ENCODE measurements at places on chromosomes 12 and 14.
A peak's percentile ranks its signal among the peaks of the same experiment; 100 is the strongest.

DNA sequence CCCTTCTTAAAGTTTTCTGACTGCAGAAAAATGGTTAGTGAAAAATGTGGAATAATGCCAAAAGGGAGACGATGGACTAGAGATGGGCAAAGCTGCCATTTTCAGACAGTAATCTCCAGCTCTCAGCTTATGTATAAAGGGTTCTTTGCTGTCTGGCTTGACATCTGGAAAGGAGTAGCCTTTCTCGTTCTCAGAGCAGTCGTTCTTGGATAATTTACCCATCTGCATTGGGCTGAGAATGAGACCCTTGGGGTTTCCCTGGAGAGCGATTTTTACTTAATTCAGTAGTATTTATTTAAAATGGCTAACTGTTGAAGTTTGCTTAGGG lies 1.2 kb downstream of the NUDT4 start:
- peak; percentile 30 for DNase-seq

- no peak for DNase-seq
Measured at GRCh38 chr12:66144791-66145754, 14.5 kb upstream of the LLPH start.

DNA sequence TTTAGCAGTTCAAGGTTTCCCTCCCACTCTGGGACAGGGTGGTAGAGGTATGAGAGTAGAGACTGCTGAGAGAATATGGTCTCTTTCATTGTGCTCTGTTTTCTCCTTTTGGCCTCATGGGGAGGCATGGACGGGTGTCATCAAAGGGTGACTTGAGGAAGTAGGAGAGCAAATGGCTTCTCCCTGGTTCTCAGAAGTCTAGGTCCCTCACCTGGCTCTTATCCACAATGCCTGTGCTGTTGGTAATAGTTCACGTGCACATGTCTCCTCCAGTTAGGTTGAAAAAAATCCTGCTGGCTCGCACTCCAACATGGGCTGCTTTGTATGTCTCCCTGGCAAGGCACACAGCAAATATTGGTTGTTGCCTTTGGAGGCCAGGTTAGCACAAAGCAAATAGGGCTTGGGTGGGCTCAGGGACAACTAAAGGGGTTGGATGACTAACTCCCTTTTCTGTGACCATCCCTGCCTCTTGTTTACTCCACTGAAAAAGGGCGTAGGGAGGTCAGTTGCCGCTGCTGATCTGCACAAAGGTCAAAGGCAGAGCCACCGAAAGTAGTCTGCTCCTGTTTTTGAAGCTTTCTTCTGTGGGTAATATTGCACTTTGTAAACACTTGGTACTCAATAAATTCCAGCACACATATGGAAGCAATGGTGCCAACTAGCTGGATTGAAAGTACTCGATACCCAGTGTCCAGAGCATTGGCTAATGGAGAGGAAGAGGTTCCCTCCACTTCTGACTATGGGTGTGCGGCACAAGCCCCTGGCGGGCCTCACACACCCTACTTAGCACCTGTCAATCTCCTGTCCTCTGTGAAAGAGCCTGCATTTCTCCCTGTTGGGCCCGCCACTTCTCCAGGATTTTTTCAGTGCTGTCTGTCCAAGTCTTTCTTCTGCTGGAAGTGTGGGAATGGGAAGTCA lies 121.8 kb downstream of the SLC38A6 start:
- no peak for DNase-seq

DNA sequence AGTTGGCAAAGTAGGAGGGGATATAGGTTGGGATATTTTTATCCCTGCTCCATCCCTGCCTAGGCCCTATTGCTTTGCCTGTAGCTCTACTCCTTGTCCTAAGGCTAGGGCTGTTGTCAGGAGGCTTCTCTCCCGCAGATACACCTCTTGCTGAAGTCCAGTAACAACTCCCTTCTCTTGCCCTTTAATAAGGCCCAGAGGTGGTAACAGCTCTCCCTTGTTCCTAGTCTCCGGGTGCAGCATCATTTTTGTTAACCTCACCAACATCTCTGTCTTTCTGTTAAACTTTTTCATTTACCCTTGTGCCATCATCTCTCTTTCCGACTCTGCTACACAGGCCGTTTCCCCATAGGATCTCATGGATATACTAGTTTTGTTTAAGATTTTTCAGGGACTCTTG lies 6.3 kb downstream of the ASCL1 start:
- DNase-seq: no peak
